ENCODE measurements at places on chromosomes 4 and X.

DNA sequence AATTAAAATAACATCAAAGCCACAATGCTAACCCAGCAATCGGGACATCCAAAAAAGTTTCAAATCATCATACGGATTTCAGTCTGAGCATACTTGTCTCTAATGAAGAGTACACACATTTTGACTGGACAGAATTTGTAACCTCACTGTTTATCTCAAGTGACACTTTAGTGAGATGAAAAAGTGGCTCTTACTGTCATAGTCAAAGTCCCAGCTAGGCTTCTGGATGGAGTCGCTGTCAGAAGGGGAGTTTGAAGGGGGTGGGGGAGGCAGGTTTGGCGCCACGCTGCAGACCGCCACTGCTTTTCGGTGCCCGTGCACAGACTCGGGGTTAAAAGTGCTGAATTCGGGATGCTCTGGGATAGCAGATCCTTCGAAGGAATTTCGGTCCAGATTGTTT is 41.0 kb upstream of the MTNR1A start:
- DNase-seq: no peak

DNA sequence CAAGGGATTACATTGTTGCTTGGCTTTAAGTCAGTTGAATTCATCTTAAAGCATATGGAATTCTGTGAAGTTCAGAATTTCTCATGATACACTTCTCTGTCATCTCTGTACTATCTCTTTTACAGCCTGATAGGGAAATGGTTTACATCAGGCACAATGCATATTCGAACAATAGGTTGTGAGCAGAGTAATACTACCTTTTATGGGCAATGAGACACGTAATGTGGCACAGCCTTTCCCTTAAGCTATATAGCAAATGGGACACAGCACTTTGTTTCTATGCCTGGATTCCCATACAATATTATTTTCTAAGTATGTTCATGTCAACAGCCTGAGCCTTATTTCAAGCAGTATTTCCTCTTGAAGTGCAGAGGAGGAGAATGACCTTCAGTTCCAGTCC is 58.4 kb downstream of the SYNPO2 start:
- DNase-seq: no peak

- no peak for DNase-seq
Observed at GRCh38 chrX:40104630-40104984, 6.8 kb upstream of the BCOR start.

- DNase-seq: no peak
Observed at GRCh38 chrX:137031039-137031438, 2.8 kb downstream of the GPR101 start.

DNA sequence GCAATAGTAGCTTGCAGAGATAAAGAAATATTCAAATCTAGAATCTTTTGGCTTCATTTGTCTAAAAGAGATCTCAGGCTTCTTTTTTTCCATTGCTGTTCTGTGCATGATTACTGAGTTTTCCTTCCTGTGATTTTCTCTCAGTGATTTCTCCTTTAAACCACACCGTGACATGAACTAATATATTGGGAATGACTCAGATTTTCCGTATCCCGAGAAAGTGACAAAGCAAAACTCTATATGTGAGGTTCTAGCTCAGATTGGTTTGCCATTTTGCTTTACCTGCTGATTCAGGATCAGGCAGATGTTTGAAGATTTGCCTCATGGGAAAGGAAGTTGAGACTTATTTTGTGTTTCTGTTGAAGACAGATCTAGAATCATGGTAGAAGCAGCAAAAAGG is 59.4 kb downstream of the MTHFD2L start:
- no peak for DNase-seq

- DNase-seq: no peak
Observed at GRCh38 chr4:189769131-189769530, 171.5 kb upstream of the FRG1 start.

GRCh38 chr4:76569706-76570105 is 134.7 kb downstream of the SHROOM3 start:
- DNase-seq: no peak

- DNase-seq: no peak
Observed at GRCh38 chrX:26146024-26146423, 7.9 kb downstream of the MAGEB18 start.

Measured in COLO829 (cell line).